ENCODE measurements at places on chromosomes 7 and 10. TPM values are rescaled to one million over a fixed set of nuclear protein-coding genes. Genes with fewer than 3 reads are reported as not detected.

The HMX2 gene
- total RNA-seq, result not detected

DNA sequence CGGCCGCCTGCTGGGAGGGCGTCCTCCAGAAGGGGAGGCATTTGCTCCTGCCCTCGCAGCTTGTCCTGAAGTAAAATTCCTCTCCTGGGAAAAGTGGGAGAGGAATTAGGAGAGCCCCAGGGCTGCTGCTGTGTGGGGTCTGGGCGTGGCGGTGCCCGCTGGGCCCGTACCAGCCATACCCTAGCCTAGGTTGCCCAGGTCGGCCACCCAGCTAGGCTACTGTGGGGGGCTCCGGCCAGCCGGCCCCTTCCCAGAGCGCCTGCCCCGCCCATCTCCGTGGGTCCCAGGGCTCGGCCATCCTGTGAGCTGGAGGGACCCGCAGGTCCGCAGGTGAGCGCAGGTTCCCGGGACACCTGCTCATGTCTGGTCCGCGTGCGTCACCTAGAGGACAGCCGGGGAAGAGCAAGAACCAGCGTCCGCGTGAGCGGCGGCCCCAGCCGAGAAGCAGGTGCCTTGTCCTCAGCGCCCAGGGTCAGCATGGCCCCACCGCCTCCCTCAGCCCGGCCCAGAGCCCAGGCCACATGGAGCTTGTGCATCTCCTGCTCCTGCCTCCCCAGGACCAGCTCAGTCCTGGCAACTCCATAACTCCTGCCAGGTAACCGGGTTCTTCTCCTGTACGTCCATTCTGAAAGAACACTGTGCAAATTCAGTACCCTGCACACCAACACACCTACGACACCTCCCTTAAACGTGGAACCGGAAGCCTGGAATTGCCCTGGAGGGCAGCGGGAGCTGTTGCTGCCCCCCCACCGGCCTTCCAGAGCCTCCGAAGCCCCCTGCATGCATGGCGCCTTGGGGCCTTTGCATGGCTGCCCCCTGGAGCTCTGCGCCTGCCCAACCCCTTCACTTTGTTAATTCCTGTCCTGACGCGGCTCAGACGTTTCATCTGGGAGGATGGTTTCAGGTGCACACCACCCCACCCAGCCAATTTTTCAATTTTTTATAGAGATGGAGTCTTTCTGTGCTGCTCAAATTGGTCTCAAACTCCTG is 22.8 kb upstream of the FOXL3 start:
- no peak overlapping the region for H3K4me3 ChIP-seq
- H3K27ac ChIP-seq, result no peak overlapping the region
- no peaks in the 10 kb centered on the region for H3K36me3 ChIP-seq
- H3K4me1 ChIP-seq, result no peaks in the 10 kb centered on the region

GRCh38 chr10:8088504-8088903 is 34.0 kb downstream of the GATA3 start:
- H3K4me1 ChIP-seq, result no peaks in the 10 kb centered on the region
- no peak overlapping the region for H3K27ac ChIP-seq
- no peak for DNase-seq

DNA sequence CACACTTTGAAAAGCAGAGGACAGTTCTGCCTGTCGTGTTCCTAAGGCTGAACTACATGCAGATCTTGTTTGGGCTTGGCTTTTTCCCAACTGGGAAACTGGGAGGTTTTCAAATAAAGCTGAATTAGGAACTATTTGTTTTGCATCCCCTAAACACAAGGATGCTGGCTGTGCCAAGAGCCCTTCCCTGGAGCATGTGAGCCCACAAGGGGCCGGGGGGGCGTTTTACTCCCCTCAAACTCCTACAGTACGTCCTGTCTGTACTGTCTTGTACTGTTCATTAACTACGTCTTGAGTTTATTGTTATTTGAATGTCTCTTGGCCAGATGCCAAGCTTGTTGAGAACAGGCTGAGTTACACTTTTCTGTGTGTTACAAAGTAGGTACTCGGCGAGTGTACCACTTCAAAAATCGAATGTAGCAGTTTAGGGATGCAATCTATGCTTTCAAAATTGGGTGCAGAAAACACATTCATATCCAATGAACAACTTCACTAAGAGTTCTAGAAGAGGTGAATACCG is 94.9 kb downstream of the GFRA1 start:
- DNase-seq, result no peak
- H3K27me3 ChIP-seq, result no peaks in the 10 kb centered on the region
- H3K4me1 ChIP-seq, result peaks cover 2% of the 10 kb centered on the region

The SPDYE2 gene
- not detected for total RNA-seq

DNA sequence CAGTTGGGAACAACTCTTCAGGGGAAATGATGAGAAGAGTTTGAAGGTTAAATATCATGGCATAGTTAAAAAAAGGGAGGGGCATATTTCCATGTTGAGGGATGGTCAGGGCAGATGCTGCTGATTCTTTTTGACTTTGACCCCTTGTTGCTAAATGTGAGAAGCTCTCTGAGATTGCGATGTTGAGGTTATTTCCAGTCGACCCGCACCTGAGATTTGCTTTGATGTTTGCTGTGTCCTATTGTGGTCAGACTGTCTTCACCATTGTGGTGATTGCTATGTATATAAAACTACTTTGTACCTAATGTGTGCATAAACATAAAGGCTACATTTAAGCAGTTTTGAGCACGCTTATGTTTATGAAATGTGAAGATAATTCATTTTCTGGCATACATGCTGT is 90.9 kb downstream of the BBS9 start:
- H3K4me3 ChIP-seq, result no peak overlapping the region
- DNase-seq, result no peak
- no peaks in the 10 kb centered on the region for H3K36me3 ChIP-seq
- no peaks in the 10 kb centered on the region for H3K4me1 ChIP-seq
- no peaks in the 10 kb centered on the region for H3K27me3 ChIP-seq
- H3K27ac ChIP-seq, result no peak overlapping the region

- no peaks in the 10 kb centered on the region for H3K4me1 ChIP-seq
- no peaks in the 10 kb centered on the region for H3K27me3 ChIP-seq
- no peak overlapping the region for H3K4me3 ChIP-seq
- no peak for DNase-seq
These were observed 3.5 kb upstream of the COMTD1 start for GRCh38 chr10:75239096-75239790.

- H3K4me3 ChIP-seq, result no peak overlapping the region
- no peak for DNase-seq
- H3K27me3 ChIP-seq, result no peaks in the 10 kb centered on the region
These were observed 637.4 kb downstream of the GALNT17 start for GRCh38 chr7:71769326-71769725.

DNA sequence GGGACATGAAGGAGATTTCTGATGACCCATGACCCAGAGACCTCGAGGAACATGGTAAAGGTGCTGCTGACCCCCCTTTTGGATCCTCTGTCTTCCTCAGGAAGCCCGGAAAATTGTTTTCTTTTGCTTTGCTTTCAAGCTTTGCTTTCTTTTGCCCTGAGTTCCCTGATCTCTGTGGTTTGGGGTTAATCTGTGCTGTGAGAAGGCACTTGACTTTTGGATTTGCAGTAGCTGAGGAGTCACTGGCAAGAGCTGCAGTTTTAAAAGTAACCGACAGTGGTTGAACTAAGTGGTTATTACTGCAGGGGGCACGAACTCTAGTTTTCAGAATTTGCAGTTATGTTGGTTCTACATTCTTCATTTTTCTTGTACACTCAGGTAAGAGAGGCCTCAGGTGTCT is 53.0 kb downstream of the PDZD8 start:
- H3K27me3 ChIP-seq, result no peaks in the 10 kb centered on the region
- H3K27ac ChIP-seq, result no peak overlapping the region

The CALCR gene
- total RNA-seq, result not detected

DNA sequence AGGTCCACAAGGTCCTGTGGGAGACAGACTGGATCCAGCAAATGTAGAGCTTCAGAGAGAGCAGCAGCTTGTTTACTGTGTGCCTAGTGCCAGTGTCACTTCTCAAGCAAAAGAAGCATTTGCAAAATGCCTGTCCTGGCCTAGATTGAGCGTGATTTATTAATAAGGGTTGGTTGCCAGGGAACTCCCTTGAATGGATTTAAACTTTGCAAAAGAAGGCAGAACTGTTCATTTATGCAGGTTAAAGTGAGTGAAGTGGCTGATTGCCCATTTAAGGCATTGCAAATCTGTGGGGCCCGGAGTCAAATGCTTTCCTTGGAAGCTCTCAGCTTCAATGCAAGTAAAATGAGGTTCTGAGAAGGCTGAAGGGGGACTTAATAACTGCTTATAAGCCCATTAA is 71.3 kb downstream of the CDHR3 start:
- no peak overlapping the region for H3K27ac ChIP-seq
- no peaks in the 10 kb centered on the region for H3K27me3 ChIP-seq
- DNase-seq, result no peak
